ENCODE measurements at places on chromosomes 7 and 10.

DNA sequence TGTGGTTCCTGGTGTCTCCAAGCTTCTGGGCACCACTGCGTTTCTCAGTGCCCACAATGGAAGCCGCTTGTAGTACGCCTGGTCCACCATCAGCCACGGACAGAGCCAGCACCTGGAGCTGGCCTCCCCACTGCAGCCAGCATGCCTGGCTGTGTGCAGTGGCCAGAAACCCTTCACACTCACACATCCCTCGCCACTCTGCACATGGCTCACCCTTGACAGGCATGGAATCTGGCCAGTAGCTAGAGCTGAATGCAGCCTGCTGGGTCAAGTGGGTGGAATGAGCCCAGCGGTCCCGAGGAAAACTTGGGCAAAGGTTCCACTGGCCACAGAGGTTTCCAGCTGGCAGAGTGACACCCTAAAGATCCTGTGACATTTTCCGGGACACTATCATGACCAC is 146.0 kb upstream of the ADO start:
- DNase-seq = no peak

- DNase-seq = no peak
Observed at GRCh38 chr7:82945480-82945879, 217.2 kb downstream of the PCLO start.

- DNase-seq = no peak
Observed at GRCh38 chr10:70902661-70903261, 14.4 kb upstream of the PCBD1 start.

GRCh38 chr7:111594602-111595001 is 32.3 kb upstream of the IMMP2L start:
- DNase-seq = no peak

- no peak for DNase-seq
Observed at GRCh38 chr10:128448796-128449195, 322.6 kb upstream of the MKI67 start.

DNA sequence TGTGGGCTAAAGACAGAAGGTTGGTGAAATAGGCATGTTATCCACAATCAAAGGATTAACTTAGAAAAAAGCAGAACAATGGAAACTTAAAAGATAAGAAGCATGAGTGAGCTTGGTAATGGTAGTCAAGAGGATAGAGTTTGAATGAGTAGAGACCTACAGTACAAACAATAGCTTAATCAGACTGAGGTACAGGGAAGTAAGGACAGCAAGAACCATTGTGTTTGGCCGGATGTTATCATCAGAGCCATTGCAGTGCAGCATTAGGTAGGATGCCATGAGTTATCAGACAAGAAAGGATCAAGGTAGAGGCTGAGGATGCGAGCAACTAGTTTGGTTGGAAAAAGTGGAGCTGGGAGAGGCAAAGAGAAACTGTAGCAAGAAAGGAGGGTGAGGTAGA is 353.3 kb upstream of the VSTM2A start:
- DNase-seq = no peak

GRCh38 chr10:17029239-17029580 is 100.4 kb downstream of the CUBN start:
- DNase-seq = no peak

DNA sequence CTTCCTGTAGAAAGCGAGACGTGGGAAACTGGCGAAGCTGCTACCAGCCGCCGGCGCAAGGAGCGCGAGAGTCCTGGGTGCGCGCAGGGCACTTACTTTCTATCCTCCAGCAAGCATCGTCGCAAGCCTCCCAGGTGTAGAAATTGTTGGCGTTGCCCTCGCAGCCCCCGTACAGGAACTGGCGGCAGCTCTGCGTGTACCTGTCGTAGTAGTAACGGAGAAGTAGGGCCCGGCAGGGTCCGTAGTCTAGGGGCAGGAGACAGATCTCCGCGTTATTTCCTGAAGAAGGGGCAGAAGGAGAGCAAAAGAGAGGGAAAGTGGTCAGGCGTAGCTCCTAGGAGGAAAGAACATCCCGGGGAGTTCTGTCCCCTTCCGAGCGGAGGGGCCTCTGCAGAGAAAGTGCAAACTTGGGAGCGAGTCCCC is 501 bp downstream of the TFPI2 start:
- no peak for DNase-seq

Data from glomerular endothelial cell (primary cell).